Panc1 (cell line): ENCODE measurements at places on chromosomes 4 and X.
A peak's percentile ranks its signal among the peaks of the same experiment; 100 is the strongest.

GRCh38 chr4:128512767-128513322 is 225.2 kb upstream of the PGRMC2 start:
- DNase-seq: no peak
- H3K36me3 ChIP-seq: no peaks in the 10 kb centered on the region
- peaks cover under 1% of the 10 kb centered on the region; the same call in 1 of the 2 replicates for H3K4me1 ChIP-seq
- H3K27me3 ChIP-seq: no peaks in the 10 kb centered on the region
- no peak overlapping the region for H3K27ac ChIP-seq

DNA sequence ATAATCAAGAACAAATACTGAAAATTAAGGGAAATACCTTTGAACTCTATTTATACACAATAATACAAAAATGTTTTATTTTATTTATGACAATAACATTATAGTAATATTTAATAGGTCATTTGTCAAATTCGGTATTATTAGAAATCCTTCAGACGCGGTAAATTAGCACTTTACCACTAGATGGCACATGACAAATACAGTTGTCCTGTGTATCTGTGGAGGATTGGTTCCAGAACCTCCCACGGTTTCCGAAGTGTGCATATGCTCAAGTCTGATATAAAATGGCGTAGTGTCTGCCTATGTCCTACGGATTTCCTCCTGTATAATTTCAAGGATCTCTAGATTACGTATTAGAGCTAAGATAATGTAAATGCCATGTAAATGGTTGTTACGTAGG is 8.1 kb upstream of the LINC00632 start:
- H3K27ac ChIP-seq: no peak overlapping the region
- no peak for DNase-seq
- no peak overlapping the region for H3K4me3 ChIP-seq
- H3K27me3 ChIP-seq: no peaks in the 10 kb centered on the region

DNA sequence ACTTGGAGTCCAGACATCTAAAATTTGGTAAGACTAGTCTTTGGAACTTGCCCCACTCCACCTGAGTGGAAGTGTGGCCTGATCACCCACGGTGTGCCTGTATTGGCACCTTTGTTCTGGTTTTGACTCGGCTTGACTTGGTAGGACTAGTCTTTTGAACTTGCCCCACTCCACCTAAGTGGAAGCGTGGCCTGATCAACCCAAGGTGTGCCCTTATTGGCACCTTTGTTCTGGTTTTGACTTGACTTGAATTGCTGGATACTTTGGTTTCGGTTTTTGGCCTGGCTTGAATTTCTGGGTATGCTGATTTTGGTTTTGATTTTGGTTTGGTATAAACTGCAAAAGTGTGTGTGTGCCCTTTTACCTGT is 44.7 kb upstream of the UGT2B7 start:
- H3K4me3 ChIP-seq: no peak overlapping the region
- no peak overlapping the region for H3K27ac ChIP-seq
- no peaks in the 10 kb centered on the region for H3K36me3 ChIP-seq
- no peaks in the 10 kb centered on the region for H3K4me1 ChIP-seq

GRCh38 chrX:151363316-151363715 is 33.7 kb upstream of the VMA21 start:
- H3K27me3 ChIP-seq: peaks cover 6% of the 10 kb centered on the region
- H3K4me3 ChIP-seq: no peak overlapping the region
- H3K4me1 ChIP-seq: peaks cover 3% of the 10 kb centered on the region; the same call in 1 of the 2 replicates
- DNase-seq: no peak
- H3K27ac ChIP-seq: no peak overlapping the region
- H3K36me3 ChIP-seq: no peaks in the 10 kb centered on the region

GRCh38 chr4:20284990-20285389 is 33.3 kb downstream of the SLIT2 start:
- H3K4me3 ChIP-seq: no peak overlapping the region
- H3K36me3 ChIP-seq: no peaks in the 10 kb centered on the region
- no peak for DNase-seq
- H3K27ac ChIP-seq: no peak overlapping the region

DNA sequence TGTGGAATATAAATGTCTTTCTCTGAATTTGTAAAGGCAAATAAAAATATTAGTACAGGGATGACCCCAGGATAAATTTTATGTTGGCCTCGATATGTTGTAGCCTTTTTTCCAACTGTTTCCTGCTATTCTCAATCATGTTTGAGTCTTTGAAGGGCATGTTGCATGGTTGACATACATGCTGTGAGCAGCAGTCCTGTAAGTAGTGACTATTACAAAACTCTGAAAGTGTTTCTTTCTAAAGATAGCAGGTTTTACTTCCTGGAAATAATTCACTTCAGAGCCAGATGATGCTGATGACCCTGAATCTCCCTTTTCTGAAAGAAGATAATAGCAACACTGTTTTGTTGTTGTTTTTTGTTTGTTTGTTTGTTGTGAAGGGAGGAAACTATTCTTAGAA is 393.0 kb upstream of the GNPDA2 start:
- no peak for DNase-seq
- no peak overlapping the region for H3K4me3 ChIP-seq
- no peaks in the 10 kb centered on the region for H3K4me1 ChIP-seq
- H3K27ac ChIP-seq: no peak overlapping the region
- H3K27me3 ChIP-seq: no peaks in the 10 kb centered on the region
- no peaks in the 10 kb centered on the region for H3K36me3 ChIP-seq

DNA sequence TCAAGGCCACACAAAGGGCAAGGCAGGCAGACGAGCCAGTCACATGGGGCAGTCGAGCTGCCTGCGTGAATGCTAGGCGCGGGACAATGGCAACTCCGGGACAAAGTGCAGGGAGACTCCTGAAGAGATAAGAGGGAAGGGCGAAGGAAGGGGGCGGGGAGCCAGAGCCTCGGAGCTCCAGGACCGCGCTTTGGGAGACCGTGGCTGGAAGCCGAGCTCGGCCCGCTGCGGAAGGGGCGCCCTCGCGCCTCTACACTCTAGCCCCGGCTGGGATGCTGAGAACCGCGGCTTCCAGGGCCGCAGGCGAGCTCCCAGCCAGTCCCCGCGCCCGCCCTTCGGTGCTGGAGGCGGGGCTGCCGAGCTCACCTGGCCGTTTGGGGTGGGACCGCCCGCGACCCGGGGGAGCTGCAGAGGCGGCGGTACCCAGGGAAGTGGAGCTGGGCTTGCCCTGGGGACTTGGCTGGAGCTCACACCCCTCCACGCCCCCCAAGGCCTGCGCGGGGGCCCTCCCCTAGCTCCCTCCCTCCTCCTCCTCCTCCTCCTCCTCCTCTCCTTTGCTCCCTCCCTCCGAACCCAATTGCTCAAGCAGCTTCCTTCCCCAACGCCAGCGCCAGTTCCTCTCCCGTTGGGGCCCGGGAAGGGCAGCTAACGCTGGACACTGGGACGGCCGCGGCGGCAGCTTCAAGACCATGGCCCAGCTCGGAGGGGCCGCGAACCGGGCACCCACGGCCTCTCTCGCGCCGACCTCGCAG is at the start of gene SOWAHD:
TSS of gene SOWAHD (plus strand) at position 610 of the 752 bp plus-strand sequence. CDS start at position 690, 80 bp downstream.
- no peak for DNase-seq
- H3K4me3 ChIP-seq: peak within 1 kb of the TSS; percentile 54
- no peaks in the 10 kb centered on the region for H3K27me3 ChIP-seq
- no peak within 1 kb of the TSS for H3K27ac ChIP-seq
- no peaks in the 10 kb centered on the region for H3K36me3 ChIP-seq

- H3K4me1 ChIP-seq: no peaks in the 10 kb centered on the region
- no peaks in the 10 kb centered on the region for H3K36me3 ChIP-seq
- no peak overlapping the region for H3K27ac ChIP-seq
- DNase-seq: no peak
- no peak overlapping the region for H3K4me3 ChIP-seq
Observed at GRCh38 chr4:152738827-152739226, 40.7 kb downstream of the TIGD4 start.

- no peak overlapping the region for H3K27ac ChIP-seq
- no peaks in the 10 kb centered on the region for H3K27me3 ChIP-seq
- H3K36me3 ChIP-seq: no peaks in the 10 kb centered on the region
Observed at GRCh38 chrX:40644176-40644575, 3.2 kb downstream of the CXorf38 start.

DNA sequence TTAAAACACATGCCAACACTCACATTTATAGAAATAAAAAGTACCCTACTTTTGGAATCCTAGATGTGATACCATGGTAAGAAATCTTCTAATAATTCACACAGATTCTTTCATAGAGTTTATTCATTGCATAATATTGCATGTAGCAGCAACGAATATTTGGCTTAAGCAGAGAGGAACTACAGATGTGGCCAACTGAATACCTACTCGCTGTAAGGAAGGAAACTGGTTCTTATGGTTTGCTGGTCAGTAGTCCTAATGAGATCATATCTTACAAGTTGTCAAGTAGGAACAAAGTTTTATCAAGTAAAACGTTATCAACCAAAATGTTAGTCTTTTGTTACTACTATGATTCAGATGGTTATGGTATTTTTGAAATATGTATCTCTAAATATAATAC is 996.1 kb downstream of the PDHA2 start:
- no peaks in the 10 kb centered on the region for H3K27me3 ChIP-seq
- no peak overlapping the region for H3K4me3 ChIP-seq
- no peak for DNase-seq
- H3K36me3 ChIP-seq: no peaks in the 10 kb centered on the region

GRCh38 chrX:132101799-132102198 is 26.0 kb downstream of the FRMD7 start:
- no peak overlapping the region for H3K27ac ChIP-seq
- peaks cover 17% of the 10 kb centered on the region for H3K27me3 ChIP-seq
- no peaks in the 10 kb centered on the region for H3K4me1 ChIP-seq

GRCh38 chr4:34920032-34920431 is 1324.3 kb downstream of the ARAP2 start:
- H3K36me3 ChIP-seq: no peaks in the 10 kb centered on the region
- DNase-seq: no peak
- H3K4me3 ChIP-seq: no peak overlapping the region

DNA sequence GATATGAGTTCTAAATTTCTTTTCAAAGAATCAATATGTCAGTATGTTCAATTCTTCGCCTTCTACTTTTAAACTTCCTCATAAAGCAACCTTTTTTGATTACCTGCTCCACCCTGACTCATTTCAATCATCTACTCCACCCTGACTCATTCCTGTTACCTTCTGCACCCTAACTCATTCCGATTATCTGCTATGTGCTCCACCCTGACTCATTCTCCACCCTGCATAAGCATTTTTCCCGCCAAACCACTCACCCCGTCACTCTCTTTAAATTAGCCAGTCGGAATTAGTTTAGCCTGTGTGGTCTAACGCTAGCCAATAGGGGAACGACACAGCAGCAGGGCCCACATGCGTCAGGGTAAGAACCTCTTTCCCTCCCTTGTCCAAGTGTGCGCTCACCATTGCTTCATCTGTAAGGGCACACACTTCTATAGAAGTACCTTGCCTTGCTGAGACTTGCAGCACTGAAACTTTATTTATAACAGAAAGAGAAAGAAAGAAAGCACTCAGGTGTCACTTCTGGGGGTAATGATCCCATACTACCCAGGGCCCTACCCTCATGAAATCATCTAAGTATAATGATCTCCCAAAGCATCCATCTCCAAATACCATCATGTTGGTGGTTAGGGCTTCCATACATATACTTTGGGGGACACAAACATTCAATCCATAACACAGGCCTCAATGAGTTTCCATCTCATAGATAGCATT is 875.2 kb downstream of the RAPGEF2 start:
- no peak overlapping the region for H3K4me3 ChIP-seq
- H3K4me1 ChIP-seq: no peaks in the 10 kb centered on the region
- no peak for DNase-seq
- no peaks in the 10 kb centered on the region for H3K36me3 ChIP-seq
- H3K27ac ChIP-seq: no peak overlapping the region
- H3K27me3 ChIP-seq: no peaks in the 10 kb centered on the region

- no peaks in the 10 kb centered on the region for H3K27me3 ChIP-seq
- no peaks in the 10 kb centered on the region for H3K36me3 ChIP-seq
- no peaks in the 10 kb centered on the region for H3K4me1 ChIP-seq
- H3K27ac ChIP-seq: no peak overlapping the region
Observed at GRCh38 chr4:168275836-168276235, 42.7 kb downstream of the DDX60 start.

DNA sequence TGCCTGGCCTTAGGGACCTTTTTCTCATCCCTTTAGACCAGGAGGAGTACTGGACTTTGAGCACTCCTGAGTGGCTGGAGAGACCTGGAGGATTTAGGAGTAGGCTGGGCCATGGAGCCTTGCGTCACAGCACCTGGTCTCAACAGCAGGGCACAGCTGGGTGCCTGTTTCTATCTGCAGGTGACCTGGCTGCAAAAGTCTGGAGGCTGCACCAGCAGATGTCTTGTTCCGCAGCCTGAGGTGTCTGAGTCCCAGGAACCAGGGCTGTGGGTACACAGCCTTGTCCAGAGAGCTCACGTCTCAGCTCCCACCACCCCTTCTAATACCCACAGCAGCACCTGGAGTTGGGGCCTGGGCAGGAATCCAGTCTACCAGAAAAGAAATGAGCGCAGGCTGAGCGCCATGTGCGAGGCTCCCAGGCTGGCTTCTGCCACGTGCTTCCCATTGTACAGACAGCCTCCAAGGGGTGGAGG is 5.0 kb upstream of the NSD2 start:
- no peaks in the 10 kb centered on the region for H3K27me3 ChIP-seq
- H3K4me3 ChIP-seq: no peak overlapping the region
- no peaks in the 10 kb centered on the region for H3K36me3 ChIP-seq
- no peak overlapping the region for H3K27ac ChIP-seq

DNA sequence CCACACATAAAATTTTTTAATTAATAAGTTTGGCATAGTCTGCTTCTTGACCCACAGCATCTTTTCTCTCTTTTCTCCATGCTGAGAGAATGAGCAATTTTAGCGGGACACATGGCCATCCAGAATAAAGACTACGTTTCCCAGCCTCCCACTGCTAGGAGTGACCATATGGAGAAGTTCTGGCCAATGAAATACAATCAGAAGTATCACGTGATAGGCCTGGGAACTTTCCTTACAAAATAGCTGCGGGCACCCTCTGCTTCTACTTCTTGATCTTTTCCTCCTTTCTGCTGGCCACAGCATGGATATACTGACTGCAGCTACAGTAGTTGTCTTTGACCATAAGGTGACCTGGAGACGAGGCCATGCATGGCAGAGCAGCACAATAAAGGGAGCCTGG is 348.0 kb downstream of the BCOR start:
- H3K27ac ChIP-seq: no peak overlapping the region
- DNase-seq: no peak
- no peaks in the 10 kb centered on the region for H3K27me3 ChIP-seq
- H3K4me3 ChIP-seq: no peak overlapping the region
- no peaks in the 10 kb centered on the region for H3K36me3 ChIP-seq
- H3K4me1 ChIP-seq: peaks cover under 1% of the 10 kb centered on the region; the same call in 1 of the 2 replicates

DNA sequence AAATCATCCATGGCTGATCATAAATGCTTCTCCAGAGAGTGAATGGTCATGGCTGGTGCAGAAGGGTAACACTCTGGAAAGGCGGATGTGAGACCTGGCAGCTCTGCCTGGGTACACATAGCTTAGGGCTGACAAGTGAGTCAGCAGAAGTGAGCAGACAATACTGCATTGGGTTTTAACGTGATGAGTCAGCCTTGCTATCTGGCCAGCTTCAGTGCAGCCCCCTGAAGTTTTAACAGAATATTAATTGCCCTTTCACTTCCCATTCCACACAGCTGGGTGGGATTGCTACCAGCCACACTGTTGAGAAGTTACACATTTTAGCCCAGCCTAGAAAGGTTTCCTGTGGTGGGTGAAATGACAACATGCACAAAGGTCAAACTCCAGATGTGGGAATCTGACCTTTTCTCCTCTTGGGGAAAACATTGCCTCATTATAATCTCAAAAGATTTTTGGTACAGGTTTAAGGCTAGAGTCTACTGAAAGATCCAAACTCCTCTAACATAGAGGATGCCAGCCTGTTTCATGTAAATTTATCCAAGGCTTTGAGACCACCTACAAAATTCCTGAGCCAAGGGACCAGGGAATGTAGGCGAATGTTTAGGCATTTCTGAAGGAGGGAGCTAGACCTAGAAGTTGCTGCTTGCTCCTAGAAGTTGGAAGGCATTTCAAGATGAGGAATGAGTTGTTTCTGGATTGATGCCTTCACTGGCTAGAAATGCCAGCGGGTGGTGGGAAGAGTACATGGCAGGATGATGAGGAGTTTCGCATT is 230.3 kb upstream of the PGRMC2 start:
- H3K36me3 ChIP-seq: no peaks in the 10 kb centered on the region
- peak; percentile 56 for DNase-seq
- no peaks in the 10 kb centered on the region for H3K27me3 ChIP-seq
- peaks cover 3% of the 10 kb centered on the region; the same call in 1 of the 2 replicates for H3K4me1 ChIP-seq
- no peak overlapping the region for H3K4me3 ChIP-seq
